ENCODE measurements at places on chromosomes 16 and 17.

DNA sequence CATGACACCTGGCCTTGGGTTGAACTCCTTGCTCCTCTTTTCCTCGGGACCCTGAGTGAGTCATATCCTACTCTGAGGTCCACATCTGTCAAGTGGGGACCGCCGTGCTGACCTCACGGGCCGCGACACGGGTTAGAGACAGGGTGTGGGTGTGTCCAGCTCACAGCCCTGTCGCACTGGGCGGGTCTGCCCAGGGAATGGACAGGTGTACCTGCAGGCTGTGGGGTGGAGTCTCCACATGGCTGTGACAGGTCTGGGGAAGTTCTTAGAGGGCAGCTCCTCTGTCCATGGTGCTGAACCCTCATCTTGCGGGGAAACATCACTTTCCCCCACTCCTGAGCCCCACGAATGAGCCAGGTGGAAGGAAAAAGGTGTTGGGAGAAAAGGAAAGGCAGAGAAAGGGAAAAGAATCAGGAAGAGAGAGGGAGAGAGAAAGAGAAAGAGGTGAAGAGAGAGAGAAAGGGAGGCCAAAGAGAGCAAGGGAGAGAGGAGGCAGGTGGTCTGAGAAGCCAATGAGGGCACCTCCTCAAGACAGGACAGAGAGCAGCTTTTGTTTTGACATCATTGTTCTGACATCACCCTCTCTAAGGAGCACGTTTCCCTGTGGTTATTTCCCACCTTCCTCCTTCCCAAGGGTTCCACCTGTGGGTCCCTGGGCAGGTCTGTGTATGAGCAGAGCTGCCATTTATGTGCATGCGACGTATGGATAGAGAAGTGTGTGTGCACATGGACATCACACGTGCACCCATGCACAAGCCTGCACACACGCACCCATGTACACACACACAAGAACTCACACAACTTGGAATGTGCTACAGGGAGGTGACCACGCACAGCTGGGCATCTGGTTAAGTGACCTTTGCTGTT is 32.6 kb upstream of the CBFA2T3 start:
- no peak for DNase-seq

DNA sequence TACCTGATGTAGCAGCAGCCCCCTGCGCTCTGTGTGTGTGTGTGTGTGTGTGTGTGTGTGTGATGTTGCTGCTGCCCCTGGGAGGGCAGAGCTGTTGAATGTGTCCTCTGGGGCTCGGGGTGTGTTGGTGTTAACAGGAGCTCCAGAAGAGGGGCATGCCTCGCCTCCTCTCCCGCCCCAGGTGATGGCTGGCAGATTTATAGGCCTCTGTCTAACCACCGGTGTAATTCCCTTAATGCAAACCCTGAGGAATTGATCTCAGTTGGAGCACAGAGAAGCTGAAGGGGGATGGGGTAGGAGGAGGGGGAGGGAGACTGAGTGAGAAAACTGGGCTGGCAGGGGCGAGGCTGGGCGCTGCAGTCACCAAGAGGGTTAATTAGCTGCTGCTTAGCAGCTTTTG is 10.0 kb downstream of the CACNA1G start:
- DNase-seq: no peak

DNA sequence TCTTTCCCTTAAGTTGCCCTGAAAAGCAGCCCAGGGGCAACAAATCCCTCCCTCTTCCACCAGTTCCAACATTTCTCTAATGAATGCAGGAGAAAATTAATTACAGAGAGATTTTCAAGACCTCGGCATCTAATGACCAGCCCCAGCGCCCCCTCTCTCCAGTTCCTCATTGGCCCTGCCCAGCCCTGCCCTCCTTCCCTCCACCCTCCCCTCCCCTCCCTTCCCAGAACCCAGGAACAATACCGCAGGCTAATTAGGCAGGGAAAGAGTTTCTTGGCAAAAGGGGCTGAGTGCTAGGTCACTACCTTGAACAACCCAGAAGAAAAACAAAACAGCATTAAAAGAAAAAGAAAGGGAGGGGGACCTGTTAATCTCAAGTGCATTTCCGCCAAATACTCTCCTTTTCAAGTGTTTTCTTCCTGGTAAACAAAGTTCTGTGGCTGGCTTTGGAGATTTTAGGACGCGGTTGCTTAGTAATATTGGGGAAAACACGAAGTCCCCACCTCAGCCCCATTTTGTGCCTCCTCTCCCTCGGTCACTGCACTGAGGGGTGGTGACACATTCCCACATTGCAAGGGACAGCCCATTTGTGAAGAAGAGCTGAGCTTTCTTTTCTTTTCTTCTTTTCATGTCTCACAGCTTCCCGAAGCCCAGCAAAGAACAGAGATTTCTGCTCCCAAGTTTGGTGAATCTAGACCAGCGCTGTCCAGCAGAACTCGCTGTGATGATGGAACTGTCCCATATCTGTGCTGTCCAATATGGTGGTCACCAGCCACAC is 215.4 kb downstream of the SOX9 start:
- DNase-seq: no peak

DNA sequence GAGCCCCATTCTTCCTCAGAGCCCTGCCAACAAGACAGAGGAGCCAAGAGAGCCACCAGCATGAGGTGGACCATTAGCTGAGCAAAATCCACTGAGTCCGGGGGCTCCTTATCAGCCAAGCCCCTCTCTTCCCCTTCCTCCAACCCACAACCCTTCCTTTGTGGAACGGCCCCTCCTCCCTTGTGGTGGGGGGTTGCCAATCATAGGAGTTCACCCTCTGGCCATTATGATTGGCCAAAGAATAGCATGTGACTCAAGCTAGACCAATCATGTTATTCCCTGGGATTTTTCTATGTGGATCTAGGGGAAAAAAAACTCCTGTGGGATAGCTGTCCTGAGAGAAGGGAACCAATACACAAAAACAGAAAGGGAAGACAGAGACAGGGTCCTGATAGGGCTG is 120.5 kb downstream of the C16orf95 start:
- DNase-seq: no peak

- no peak for DNase-seq
Measured at GRCh38 chr17:59370593-59371299, 39.3 kb downstream of the YPEL2 start.

GRCh38 chr17:16250635-16251034 is 33.6 kb downstream of the PIGL start:
- no peak for DNase-seq

Data from stimulated activated CD8-positive, alpha-beta memory T cell treated with anti-CD3 and anti-CD28 coated beads, Interleukin-15, amount 100 ng/mL, for 24 hours (primary cell).